ENCODE measurements at places on chromosomes 2 and 18.

GRCh38 chr2:20675701-20676352, 8.9 kb downstream of the GDF7 start:
- DNase-seq: no peak

- DNase-seq: peak; percentile 66
These were observed 21.6 kb downstream of the MERTK start for GRCh38 chr2:111919794-111920608.

GRCh38 chr18:39741755-39742466, 2176.3 kb upstream of the CELF4 start:
- no peak for DNase-seq

- DNase-seq: no peak
These were observed 858.8 kb upstream of the GYPC start for GRCh38 chr2:125797192-125797591.

DNA sequence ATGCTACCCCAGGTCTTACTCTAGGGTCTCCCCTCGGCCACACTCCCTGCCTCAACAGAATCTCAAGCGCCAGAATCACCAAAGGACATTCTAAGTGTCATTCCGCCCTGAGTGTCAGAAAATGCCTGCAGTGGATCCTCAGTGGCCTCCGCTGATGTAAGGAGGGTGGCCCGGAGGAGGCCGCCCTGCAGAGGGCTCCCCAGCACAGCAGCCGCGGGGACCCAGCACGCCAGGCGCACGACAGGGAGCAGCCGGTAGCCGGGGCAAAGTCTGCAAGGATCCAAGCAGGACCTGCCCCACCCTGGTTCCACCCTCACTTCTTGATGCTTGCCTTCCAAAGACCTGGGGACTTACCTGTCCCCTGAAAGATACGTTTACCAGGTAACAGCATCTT, 54.2 kb upstream of the ID2 start:
- DNase-seq: no peak

- no peak for DNase-seq
These were observed 183.8 kb downstream of the MYT1L start for GRCh38 chr2:2146969-2147900.

GRCh38 chr18:39942702-39943101, 2012.3 kb upstream of the PIK3C3 start:
- no peak for DNase-seq

GRCh38 chr2:21451403-21451802, 327.6 kb downstream of the TDRD15 start:
- DNase-seq: no peak

DNA sequence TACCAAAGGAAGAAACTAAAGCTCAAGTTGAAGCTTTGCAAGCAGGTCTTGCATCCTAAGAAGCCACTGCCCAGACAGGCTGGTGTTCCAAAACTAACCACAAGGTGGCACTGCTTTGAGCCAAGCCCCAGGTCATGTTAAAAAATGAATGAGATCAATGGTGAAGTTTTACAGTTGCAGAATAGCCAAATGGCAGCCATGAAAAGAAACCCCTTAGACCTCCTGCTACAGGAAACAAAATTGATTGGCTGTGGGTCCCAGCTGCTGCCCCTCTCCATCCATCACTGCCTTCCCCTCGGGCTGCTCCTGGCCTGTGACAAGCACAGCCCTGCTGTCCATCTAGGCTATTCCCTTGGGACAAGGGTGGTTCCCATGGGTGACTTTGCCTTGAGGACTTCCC, 20.7 kb upstream of the MREG start:
- peak; percentile 47 for DNase-seq

DNA sequence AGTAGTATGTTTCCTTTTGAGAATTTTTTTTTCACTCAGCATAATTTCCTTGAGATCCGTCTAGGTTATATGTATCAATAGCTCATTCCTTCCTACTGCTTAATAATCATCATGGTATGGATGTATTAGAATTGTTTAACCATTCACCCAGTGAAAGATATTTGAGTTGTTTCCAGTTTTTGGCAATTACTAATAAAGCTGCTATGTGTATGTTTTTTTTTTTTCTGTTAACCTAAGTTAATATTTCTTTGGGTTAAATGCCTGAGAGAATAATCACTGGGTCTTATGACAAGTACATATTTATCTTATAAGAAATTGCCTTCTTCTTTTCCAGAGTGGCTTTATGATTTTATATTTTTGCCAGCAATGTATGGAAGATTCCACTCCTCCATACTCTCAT, 96.4 kb upstream of the ST6GAL2 start:
- DNase-seq: no peak

DNA sequence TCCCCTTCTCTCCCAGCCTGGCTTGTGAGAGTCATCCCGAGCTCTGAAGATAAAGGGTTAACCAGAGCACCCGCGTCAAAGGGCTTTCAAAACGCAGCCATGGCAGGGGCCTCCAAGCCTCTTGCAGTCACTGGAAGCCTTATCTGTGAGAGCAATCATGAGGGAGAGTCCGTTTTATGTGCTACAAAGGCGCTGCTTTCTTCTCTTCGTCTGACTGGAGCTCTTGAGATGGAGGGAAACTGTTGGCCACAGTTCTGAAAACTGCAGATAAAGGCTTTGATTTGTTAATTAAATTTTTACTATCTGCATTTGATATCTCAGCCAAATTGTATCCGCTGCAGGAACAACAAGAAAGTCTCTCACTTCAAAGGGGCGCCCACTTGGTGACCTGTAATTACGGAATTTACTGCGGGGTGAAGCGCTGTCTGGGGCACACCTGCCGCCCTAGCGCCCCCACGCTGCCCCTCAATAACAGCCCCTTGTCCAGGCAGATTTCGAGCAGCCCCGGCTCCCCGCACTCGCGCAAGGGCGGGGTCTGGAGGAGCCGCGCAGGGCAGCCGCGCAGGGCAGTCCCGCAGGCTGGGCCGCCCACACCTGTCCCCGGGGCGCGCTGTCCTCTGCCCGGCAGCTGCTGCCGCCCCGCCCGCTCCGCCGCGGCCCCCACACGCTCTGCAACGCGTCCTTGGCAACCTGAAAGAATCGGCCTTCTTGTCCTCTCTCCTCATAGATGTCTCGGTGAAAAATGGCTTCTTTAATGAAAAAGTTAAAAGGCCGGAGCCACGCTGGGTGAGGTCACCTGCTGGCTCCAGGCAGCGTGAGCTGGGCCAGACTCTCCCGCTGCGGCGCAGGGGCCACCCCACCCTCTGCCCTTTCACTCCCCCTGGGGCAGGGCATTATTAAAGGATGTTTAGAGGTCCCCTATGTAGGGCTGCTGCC, 217.9 kb downstream of the VAPA start:
- DNase-seq: no peak

DNA sequence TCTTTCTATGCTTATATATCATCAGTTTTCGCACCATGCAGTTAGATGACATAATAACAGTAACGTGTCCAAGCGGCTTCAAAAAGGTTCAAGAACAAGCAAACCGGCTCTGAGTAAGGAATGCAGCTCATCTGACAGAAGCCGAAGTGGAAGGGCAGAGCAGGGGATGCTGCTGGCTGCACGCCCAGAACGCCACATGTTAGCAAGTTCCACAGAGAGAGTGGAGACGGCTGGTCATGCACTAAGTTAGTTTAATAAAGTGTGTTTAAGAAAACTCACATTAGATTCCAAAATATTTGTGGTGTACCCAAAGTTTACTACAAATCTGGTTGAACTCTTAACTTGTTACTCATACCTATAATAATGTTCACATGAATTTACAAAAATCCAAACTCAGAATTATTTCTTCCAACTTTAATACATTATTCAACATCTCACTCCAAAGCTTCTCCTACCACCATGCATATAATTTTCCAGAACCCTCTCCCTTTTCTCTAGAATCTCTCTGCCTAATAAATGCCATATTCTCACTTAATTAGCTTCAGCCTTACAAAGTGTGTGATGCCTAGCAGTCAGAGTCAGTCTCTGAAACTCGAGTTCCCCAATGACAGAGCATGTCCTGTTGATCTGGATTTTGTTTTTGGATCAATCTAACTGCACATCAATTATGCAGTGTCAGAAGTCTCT, 170.0 kb downstream of the DNAH7 start:
- no peak for DNase-seq

- peak; percentile 95 for DNase-seq
These were observed 66.4 kb downstream of the BABAM2 start for GRCh38 chr2:27956888-27957287.

- peak; percentile 92 for DNase-seq
These were observed 60.3 kb downstream of the STEAP3 start for GRCh38 chr2:119283873-119284331.

- DNase-seq: no peak
These were observed 253.0 kb upstream of the ERBB4 start for GRCh38 chr2:212791569-212791968.

DNA sequence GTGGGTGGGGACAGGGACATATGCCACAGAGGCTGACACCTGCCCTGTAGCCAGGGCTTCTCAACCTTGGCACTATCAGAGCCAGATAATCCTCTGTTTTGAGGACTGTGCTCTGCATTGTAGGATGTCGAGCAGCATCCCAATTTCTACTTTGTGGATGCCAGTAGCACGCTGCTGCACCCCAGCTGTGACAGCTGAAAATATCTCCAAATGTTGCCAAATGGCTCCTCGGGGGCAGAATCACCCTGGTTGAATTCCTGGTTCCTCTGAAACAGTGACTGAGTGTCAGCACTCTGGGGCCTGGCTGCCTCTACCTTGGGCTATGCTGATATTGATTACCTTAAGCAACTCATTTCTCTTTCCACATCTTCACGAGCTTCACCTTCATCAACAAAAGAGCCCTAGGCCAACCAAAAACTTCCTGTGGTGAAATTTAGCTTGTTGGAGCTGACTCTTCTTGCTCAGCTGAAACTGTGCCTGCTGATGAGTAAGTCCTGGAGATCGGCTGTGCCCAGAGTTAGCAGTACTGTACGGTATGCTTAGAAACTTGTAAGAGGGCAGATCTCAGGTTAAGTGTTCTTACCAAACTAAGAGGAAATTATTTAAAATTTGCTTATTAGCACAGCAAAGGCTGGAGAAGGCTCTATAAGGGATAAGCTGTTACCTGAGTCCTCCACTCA, 138.1 kb downstream of the SEPTIN10 start:
- DNase-seq: no peak

DNA sequence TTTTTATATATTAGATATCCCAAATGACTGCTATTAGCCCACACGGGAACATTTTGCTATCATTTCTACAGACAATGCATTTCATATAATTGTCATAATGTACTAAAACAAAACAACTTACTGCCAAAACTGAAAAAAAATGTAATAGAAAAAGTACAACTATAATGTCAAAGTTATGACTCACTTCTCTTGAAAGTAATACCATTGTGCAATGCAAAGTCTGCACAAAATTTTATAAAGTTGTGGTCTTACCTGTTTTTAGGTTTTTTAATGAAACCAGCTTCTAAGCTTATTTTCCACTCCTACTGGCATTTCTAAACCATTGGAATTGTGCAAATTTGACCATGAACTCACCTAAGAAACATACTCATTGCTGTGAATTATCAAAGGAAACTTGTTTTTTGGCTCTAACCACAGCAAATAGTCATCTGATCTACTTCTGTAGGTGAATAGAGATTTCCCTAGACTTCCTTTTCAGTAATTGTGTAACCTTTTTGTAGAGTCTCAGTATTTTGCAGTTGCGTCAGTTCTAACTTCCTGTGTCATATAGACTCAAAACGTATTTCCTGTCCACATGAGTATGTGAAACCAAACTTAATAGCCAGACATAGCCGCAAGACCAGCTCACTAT, 31.9 kb upstream of the TFPI start:
- DNase-seq: peak; percentile 51

DNA sequence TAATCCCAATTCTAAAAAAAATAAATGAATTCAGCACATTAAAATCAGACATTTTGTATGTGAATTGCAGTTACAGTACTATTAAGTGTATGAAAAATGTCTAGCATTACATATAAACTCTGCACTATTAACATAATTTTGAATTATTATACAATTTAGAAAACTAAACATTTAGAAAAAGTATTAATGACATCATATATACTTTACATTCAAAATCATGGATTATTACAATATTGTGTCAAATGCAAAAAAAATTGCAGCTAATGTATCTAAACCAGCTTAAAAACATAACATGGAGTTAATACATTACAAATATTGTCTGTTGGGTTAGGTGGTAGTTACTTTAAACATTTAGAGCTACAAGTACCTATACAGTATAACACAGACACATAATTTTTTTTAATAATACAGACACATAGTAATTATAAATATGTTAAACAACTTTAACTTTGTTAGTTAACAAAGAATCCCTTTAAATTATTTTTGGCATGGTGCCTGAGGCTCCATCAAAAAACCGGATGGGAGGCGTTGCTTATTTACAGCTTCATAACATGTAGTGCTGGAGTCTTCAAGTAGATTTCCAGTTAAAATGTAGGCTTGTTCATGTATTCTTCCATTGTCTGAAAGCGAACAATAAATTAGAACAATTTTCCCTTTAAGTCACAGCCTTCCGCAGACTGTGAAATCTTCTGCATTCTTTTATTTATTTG, 79.1 kb downstream of the AP1S3 start:
- DNase-seq: no peak

GRCh38 chr18:12593866-12594265, 64.0 kb downstream of the SPIRE1 start:
- no peak for DNase-seq

DNA sequence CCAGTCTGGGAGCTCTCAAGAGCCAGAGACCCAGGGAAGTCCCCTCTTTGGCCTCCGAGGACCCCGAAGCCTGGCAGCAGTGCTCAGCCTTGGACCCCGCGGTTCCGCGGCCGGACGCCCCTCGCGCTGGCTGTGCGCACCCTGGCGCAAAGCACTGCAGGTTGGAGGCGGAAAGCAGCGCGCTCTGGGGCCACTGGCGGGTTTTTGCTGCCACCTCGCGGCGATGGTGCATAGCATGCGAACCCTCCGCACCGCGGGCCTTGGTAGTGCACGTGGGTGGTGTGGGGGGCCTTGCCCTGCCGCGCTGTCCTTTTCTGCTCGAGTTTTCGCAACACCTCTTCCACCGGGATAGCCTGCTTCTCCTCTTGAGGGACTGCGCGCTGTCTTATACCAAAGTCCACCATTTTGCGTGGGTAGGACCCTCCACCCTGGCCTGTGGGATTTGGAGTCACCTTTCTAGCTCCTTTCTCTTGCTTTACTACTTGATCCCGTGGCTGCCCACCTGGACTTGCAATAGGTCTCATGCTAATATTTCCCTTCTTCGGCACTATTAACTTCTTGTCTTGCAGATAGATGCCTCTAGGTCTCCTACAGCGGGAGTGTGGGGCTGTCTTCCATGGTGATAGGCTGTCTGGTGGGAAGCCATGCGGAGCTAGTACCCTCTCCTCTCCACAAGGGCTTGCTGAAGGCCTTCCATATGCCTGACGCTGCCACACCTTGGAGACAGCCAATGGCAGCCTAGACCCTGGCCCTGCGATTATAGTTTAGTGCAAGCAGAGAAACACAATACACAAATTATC, 14.3 kb downstream of the SIX3 start:
- DNase-seq: peak; percentile 42

DNA sequence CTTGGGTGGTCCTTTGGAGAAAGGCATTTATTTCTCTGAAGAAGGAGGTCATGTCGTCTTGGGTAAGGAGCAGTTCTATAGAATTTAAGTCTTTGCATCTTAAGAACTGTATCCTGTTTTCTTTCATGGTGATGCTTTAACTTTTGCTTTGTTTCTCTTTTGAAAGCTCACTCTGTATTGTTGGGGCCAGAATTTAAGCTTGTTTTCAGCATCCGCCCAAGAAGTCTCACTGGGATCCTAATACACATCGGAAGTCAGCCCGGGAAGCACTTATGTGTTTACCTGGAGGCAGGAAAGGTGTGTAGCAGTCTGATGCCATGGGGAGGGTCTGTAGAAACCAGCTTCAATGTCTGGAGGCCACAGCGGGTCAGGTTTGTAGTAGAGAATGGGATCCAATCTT, 64.7 kb upstream of the TTC39C start:
- no peak for DNase-seq

GRCh38 chr2:14126846-14127245, 505.7 kb upstream of the LRATD1 start:
- no peak for DNase-seq

GRCh38 chr2:36044411-36044810, 311.2 kb upstream of the CRIM1 start:
- no peak for DNase-seq
